Purkinje cell (primary cell): ENCODE measurements at places on chromosomes 12 and 14. TPM values are rescaled to one million over a fixed set of nuclear protein-coding genes. Genes with fewer than 3 reads are reported as not detected.

KLHL33 gene
- polyA plus RNA-seq: 0.08 and 0.16 TPM in 2 replicates

KRT71 gene
- polyA plus RNA-seq: not detected in 2 replicates

ERP27 gene
- polyA plus RNA-seq: not detected in 2 replicates

APOLD1 gene
- polyA plus RNA-seq: 1.4 and 2.1 TPM in 2 replicates

NUDT14 gene
- polyA plus RNA-seq: 2.7 and 10.0 TPM in 2 replicates
